B cell (primary cell): ENCODE measurements at places on chromosomes 4 and X. TPM values are rescaled to one million over a fixed set of nuclear protein-coding genes. Genes with fewer than 3 reads are reported as not detected.

- no peak for DNase-seq
Observed at GRCh38 chr4:118388606-118389005, 35.8 kb upstream of the PRSS12 start.

DNA sequence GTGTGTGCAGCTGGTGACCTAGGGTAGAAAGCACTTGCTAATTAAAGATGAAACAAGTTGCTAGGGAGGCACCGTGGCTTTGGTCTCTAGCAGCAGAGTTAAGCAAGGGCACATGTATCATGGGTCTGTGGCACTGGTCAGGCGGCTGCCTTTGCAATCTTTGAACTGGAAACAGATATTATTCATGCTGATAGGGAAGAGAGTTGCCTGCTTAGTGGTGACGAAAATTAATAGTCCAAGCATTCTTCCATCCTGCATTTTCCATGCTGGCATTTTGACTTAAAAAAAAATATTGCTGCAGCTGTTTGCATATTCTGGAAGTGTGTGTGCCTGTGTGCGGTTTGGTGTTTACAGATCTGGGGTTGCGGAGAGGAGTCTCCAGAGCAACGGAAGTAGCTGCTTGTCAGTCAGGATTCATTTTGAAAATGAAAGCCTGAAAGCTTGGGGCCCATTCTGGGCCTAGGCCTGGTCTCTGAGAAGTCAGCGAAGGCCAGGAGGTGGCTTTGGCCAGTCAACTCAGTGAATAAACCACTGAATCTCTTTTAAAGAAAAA is 2.3 kb upstream of the SOWAHD start:
- peak; percentile 65 for DNase-seq

VSIG4 gene
- total RNA-seq, result not detected in 2 replicates

DNA sequence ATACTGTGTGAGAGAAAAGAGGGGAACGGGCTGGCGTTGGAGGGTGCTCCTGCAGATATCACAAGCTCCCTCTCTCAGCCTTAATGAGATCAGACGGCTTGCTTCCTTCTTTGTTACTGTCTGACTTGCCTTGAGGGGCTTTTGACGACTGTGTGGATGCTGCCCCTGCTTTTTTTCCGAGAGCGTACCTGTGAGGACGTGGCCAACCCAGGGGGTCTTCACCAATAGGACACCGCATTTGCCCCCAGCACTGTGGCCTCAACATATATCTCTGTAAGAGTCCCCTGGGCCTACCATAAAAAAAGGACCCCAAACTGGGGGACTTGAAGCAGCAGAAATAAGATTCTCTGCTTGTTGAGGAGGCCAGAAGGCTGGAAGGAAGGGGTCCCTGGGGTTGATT is 143.9 kb downstream of the SHOX start:
- DNase-seq, result no peak

DNA sequence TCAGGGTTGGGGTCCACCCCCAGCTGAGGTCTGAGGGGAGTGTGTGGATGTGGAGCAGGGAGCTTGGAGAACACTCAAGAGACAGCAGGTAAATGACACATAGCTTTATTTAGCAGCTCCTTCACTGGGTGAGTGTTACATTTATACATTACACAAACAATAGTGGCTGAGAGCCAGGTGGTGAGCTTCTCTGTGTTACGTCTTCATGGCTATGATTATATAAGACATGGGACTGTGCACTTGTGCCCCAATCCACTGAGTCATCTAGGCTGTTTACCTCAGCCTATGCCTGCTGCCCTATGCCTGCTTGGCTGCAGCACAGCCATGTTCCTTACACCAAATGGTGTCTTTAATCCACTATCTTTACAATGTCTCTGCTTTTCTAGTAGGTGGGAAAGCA is 459.6 kb downstream of the AFF2 start:
- no peak for DNase-seq

GRCh38 chr4:100082852-100083251 is 107.4 kb downstream of the DDIT4L start:
- no peak for DNase-seq

GRCh38 chr4:13872155-13872554 is 244.6 kb upstream of the BOD1L1 start:
- DNase-seq, result no peak

- DNase-seq, result no peak
Observed at GRCh38 chrX:70478526-70479245, 34.1 kb downstream of the DLG3 start.

FRMPD4 gene
- not detected in 2 replicates for total RNA-seq

GRCh38 chr4:169136330-169136729 is 126.3 kb upstream of the CBR4 start:
- DNase-seq, result no peak

- DNase-seq, result no peak
Observed at GRCh38 chr4:179817317-179817716, 2375.1 kb upstream of the AGA start.

- no peak for DNase-seq
Observed at GRCh38 chr4:17709763-17710068, 71.7 kb downstream of the FAM184B start.

GRCh38 chr4:180099957-180100356 is 2143.2 kb upstream of the TENM3 start:
- DNase-seq, result peak; percentile 22
